NCI-H2227 treated with DMSO at 0.1 percent for 48 hours (cell line): ENCODE measurements at places on chromosomes 5 and 9.

- no peak for DNase-seq
Observed at GRCh38 chr9:26561928-26562327, 330.7 kb downstream of the CAAP1 start.

GRCh38 chr5:148961261-148962199 lies 101.3 kb downstream of the SH3TC2 start:
- no peak for DNase-seq

DNA sequence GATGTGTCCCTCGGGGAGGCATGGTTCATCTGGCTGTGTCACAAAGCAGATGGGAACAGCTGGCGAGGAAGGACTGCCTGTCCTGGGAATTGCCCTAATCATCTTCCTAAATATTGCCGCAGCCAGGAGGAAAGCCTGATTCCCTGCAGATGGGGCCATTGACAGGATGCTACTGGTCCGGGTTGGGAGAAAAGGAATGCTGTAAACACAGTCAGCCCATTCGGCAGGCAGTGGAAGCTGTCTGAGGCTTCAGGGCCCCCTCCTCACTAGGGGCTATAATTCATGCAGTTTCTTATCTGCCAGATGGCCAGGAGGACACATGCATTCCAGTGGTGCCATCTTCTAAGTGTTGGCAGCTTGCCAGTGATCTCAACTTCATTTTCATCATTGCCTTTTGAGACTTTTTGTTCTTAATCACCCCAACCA lies 110.3 kb downstream of the KCNIP1 start:
- peak; percentile 45 for DNase-seq

GRCh38 chr9:107465467-107466451 lies 23.8 kb downstream of the KLF4 start:
- no peak for DNase-seq

- DNase-seq: peak; percentile 25
Observed at GRCh38 chr9:78821126-78821822, 524.3 kb downstream of the PSAT1 start.

DNA sequence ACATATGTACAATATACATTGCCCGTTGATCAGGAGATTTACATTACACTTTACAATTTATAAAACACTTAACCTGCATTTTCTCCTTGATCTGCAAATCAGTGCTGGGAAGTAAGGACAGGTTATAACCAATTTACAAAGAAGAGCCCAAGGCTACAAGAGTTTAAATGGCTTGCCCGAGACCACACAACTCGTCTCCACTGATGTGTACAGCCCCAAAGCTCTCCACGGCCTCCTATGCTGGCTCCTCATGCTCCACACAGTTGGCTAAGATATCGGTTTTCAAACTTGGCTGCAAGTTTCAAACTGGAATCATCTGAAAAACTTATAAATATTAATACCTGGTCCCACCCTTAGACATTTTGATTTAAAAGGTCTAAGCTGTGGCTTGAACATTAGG lies 10.3 kb downstream of the ACTL7B start:
- DNase-seq: no peak

DNA sequence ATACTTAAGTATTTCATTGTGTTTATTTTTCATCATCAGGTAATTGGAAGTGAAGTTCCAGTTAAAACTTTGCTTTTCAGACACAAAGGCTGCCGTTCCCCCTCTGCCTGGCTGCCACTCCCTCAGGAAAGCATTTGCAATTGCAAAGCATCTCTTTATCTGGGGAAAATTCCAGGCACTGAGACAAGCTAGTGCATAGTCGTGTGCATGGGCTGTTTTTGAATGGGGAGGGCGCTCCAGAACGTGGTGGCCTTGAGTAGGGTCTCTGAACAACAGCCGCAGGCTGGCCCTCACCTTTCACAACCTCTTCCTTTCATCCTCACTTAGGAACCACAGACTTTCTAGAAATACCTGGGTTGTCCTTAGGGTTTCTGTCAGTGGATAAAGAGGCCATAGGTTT lies 285.1 kb upstream of the ADAMTS16 start:
- no peak for DNase-seq

DNA sequence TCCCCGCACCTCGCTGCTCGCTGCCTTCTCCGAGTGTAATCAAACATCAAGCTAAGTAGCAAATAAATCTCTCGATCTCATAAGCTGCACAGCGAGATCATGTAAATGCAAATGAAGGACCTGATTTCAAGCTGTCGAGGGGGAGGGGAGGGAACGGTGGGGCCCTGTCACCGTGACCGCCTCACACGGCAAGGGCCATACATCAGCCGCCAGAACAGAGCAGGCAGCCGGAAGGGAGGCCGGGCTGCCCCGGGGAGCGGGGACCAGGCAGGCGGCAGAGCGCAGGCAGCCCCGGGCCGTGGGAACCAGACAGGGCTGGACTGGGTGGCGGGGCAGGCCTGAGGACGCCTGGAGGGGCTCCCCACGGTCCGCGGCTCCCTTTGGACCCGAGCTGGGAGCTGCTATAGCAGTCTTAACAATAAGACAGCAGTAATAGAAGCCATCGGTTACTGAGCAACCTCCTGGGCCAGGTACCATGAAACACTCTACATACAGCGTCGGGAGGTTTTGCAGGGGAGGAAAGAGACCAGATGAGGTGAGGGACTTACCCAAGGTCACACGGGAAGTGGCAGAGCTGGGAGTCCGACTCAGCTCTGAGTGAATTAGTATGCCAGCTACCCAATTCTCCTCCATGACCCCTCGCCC lies 76.8 kb downstream of the CFAP77 start:
- DNase-seq: no peak

DNA sequence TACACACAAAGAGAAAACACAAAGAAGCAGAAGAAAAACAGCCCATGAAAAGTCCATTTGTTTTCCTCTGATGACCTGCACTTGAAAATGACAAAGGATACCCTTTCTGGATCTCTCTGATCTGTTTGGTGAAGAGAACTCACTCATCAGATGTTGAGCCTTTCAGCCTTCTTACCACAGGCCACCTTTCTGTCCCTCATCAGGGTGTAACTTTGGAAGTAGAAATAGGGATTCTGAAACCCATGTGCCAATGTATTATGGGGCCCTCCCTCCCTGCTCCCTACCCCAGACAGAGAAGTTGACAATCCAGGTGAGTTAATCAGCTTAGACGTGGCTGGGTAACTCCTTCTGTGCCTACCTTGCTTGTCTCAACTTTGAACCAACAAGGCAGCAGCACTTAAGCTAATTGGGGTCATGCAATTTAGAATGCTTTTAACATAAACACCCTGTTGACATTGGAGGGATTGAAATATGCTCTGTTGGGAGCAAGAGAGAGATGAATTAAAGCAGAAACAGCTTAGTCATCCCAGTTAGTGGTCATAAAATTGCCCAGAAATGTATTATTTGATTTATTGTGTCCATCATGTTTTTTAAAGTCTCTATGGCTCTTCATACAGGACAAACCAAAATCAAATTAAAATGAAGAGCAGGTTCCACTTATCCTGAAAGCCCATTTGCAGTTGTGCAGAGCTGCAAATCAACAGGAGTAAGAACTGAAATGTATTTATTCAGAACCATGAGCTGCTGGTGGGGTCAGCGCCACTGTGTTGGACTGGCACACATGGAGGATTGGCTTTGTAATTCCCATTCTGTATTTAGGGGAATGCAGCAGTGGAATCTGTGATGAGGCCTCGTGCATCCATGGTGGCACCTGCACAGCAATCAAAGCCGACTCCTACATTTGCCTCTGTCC lies 132.0 kb downstream of the LIFR start:
- no peak for DNase-seq

DNA sequence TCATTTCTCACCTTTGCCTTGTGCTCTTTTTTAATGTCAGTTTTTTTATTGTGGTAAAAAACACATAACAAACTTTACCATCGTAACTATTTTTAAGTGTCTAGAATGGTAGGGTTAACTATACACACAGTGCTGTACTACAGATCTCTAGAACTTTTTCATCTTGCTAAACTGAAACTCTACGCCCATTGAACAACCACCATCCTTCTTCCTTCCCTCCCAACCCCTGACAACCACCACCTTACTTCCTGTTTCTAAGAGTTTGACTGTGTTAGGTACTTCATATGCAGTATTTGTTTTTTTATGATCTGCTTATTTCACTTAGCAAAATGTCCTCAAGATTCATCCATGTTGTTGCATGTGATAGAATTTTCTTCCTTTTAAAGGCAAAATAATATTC lies 54.9 kb downstream of the PSAT1 start:
- DNase-seq: no peak

- no peak for DNase-seq
Observed at GRCh38 chr5:15073453-15073852, 201.9 kb upstream of the ANKH start.

GRCh38 chr9:14278291-14278721 lies 35.6 kb downstream of the NFIB start:
- DNase-seq: no peak

GRCh38 chr9:70054521-70054920 lies 10.9 kb downstream of the MAMDC2 start:
- no peak for DNase-seq

DNA sequence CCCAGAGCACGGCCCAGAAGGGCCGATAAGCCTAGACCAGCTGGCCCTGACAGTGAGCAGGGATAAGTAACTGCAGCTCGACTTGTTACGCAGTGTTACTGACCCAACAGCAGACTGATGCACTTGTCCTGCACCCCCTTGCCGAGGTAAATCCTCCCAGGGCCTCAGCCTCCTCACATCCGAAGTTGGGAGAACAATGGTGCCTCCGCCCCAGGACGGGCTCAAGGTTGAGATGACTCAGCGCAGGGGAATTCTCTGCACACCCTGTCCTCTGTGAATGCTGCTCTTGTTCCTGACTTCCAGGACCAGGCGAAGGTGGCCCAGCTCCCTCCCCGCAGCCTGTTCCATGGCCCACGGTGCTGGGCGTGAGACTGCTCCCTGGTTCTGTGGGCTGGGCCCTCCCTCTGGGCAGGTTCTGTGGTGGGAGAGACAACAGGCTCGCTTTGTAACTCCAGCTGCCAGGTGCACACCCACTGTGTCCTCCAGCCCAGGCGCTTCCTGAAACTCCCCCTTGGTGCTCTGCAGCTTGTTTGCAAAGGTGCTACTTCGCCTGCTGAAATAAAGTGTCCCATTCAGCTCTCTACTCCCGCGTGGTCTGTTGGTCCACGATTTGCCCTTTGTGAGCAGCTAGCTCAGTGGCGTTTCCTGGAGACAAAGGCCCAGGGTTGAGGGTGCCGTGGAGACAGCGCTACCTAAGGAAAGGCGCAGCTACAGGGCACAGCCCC lies 40.1 kb upstream of the SLC6A19 start:
- no peak for DNase-seq

- DNase-seq: no peak
Observed at GRCh38 chr5:4068171-4068570, 472.5 kb downstream of the IRX1 start.

DNA sequence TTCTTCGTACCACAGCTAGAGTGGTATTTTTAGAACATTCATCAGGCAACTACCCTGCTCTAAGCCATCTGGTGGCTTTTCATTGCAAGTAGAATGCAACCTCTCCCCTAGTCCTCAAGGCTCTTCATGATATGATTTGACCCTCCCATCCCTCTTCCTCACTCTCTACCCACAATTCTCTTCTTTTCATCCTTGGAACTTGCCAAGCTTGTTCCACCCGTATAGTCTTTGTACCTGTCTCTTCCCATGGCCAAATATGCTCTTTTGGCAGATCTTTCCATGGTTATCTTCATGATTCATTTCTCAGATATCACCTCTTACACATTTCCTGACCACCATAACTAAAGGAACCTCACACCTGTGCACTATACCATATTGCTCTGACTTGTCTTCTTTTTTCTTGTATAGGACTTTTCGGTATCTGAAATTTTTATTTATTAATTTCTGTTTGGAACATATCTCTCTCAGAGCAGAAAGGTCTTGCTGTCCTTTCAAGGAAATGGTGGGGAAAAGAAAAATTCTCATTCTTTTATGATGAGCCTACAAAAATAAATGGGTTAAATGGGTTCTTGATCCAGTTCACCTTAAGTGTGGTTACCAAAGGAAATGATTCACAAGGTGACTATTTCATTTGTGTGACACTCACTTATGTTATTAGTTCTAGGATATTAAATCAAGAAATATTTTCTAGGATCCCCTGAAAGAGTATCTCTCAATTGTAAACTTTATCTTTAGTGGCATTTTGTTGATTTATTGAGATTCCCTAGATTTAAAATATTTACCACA lies 3.7 kb upstream of the CD274 start:
- no peak for DNase-seq

GRCh38 chr5:133429046-133429445 lies 183.3 kb downstream of the FSTL4 start:
- no peak for DNase-seq

- no peak for DNase-seq
Observed at GRCh38 chr5:167233507-167234220, 1057.8 kb upstream of the WWC1 start.

- DNase-seq: peak; percentile 54
Observed at GRCh38 chr5:138438724-138439476, at the start of gene REEP2. REEP2 (plus strand) TSS chr5:138439057; CDS start chr5:138439209, 152 bp downstream.

DNA sequence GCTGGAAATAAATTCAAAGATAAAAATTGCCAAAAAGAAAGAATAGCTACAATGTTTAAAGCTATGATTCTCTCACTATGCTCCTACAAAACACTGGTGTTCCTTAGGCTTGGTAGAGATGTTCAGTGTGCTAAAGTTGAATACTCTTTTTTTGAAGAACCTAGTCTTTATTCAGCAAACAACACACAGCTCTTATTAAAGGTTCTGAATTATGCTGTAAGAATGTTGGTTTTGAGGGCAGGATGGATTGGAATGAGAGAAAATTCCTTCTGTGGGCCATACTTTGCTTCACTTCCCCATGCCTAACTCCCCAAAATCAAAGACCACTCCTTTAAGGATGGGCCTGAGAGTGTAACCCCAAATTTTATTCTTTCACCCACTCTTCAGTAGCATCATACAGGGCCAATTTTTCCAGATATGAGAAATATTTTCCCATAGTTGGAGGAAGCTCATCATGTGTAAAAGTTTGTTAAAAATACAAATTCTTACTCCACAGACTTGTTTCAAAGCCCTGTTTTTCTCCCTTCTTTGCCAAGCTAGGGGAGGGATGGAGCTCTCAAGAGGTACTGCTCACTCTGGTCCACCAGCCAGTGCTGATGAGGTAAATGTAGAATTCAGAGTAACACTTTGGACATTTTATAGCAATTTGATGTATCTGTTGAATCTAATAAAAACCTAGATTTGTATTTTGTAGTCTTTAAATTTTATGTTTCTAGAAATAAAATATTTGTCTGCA lies 99.3 kb downstream of the GDNF start:
- DNase-seq: no peak

- DNase-seq: no peak
Observed at GRCh38 chr5:39760385-39761198, 335.8 kb upstream of the DAB2 start.

GRCh38 chr5:72397836-72398235 lies 77.7 kb downstream of the PTCD2 start:
- no peak for DNase-seq

GRCh38 chr5:22965960-22966359 lies 112.8 kb upstream of the CDH12 start:
- no peak for DNase-seq

DNA sequence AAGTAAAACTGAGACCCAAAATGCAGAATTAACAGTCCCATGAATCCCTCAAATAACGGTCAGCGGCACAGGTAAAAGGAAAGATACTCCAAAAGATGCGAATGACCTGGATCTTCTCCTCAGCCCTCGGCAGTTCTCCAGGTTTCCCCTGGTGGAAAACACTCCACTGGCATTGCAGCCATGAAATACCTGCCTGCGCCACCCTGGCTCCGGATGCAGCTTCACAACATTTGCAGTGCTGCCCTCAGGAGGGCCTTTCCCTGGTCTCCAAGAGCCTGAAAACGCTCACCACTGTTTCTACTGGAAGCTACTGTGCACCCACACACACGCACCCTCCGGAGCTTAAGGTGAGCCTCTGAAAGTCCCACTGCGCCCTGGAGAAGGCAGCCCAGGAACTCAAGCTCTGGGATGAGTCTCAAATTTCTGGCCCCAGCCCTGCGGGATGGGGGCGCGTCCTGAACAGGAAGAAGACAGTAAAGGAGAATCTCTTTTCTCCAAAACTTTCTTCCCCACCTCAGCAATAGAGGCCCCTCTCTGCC lies 612 bp downstream of the UGT3A2 start:
- DNase-seq: no peak
